ENCODE measurements at places on chromosomes 12 and 14. TPM values are rescaled to one million over a fixed set of nuclear protein-coding genes. Genes with fewer than 3 reads are reported as not detected.

The APOF gene
- total RNA-seq = 211 TPM

The CAMKK2 gene
- 30.6 TPM for total RNA-seq

The CIROP gene
- not detected for total RNA-seq

The TBX5 gene
- not detected for total RNA-seq

The STAB2 gene
- total RNA-seq = 22.4 TPM

The ACSS3 gene
- 39.7 TPM for total RNA-seq

The ESR2 gene
- not detected for total RNA-seq

DNA sequence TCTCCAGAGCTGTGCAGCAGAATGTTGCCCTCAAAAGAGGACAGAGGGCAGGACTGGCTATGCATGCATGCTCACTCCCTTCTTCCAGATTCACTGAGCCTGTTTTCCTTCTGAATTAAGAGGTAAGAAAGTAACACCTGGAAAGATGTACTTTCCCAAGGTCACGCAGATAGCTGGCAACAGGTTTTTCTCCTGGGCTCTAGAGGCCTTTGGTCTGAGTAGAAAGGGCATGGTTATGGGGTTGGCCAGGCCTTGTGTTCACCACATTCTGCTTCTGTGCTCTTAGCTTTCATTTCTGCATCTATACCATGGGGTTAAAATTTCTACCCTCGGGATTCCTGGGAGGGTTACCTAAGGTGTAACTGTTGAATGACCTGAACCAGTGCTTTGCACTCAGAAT lies 57.5 kb downstream of the RASSF3 start:
- no peaks in the 10 kb centered on the region for H3K27me3 ChIP-seq
- DNase-seq = no peak

GRCh38 chr14:99253890-99254289 lies 18.1 kb downstream of the BCL11B start:
- no peak for DNase-seq
- H3K4me1 ChIP-seq = no peaks in the 10 kb centered on the region
- H3K27ac ChIP-seq = no peak overlapping the region
- no peaks in the 10 kb centered on the region for H3K36me3 ChIP-seq

DNA sequence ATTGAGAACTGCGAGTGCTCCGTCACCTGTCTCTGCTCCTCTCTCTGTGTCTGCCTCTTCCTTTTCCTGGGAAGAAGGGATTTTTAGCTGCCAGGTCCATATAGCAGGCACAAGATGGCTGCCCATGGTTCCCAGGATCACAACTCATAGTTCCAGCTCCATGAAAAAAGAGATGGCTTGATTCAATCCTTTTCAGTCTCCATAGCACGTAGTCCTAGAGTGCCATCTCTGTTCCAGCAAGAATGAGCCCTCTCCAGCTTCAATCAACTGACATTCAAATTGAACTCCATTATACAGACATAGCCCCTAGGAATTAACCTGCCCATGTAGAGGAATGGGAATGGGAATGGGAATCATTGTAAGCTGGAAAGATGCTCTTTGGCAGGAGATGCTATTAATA lies 34.7 kb upstream of the RTRAF start:
- H3K4me3 ChIP-seq = no peak overlapping the region
- H3K36me3 ChIP-seq = no peaks in the 10 kb centered on the region
- H3K4me1 ChIP-seq = no peaks in the 10 kb centered on the region
- no peak overlapping the region for H3K27ac ChIP-seq
- DNase-seq = no peak
- H3K27me3 ChIP-seq = no peaks in the 10 kb centered on the region

GRCh38 chr12:121819212-121819949 lies 15.6 kb downstream of the SETD1B start:
- DNase-seq = no peak
- no peak overlapping the region for H3K4me3 ChIP-seq
- no peak overlapping the region for H3K27ac ChIP-seq
- peaks cover 93% of the 10 kb centered on the region for H3K36me3 ChIP-seq
- H3K4me1 ChIP-seq = no peaks in the 10 kb centered on the region
- no peaks in the 10 kb centered on the region for H3K27me3 ChIP-seq

GRCh38 chr12:88698471-88698870 lies 118.2 kb upstream of the KITLG start:
- no peaks in the 10 kb centered on the region for H3K4me1 ChIP-seq
- DNase-seq = no peak
- no peak overlapping the region for H3K4me3 ChIP-seq
- no peak overlapping the region for H3K27ac ChIP-seq
- H3K36me3 ChIP-seq = no peaks in the 10 kb centered on the region

- peak overlapping the region; percentile 68 for H3K27ac ChIP-seq
- no peaks in the 10 kb centered on the region for H3K4me1 ChIP-seq
- no peaks in the 10 kb centered on the region for H3K27me3 ChIP-seq
- H3K4me3 ChIP-seq = peak overlapping the region; percentile 53
These were observed 1.3 kb upstream of the TEDC1 start for GRCh38 chr14:105489542-105490266.

GRCh38 chr12:42887657-42888056 lies 298.1 kb upstream of the PRICKLE1 start:
- no peak for DNase-seq
- H3K4me1 ChIP-seq = no peaks in the 10 kb centered on the region
- H3K36me3 ChIP-seq = no peaks in the 10 kb centered on the region
- H3K4me3 ChIP-seq = no peak overlapping the region
- H3K27me3 ChIP-seq = no peaks in the 10 kb centered on the region
- no peak overlapping the region for H3K27ac ChIP-seq

GRCh38 chr12:27595231-27595642 lies 71.2 kb downstream of the PPFIBP1 start:
- DNase-seq = no peak
- no peak overlapping the region for H3K4me3 ChIP-seq
- no peaks in the 10 kb centered on the region for H3K27me3 ChIP-seq
- no peaks in the 10 kb centered on the region for H3K36me3 ChIP-seq

GRCh38 chr12:4496145-4496838 lies 42.4 kb upstream of the RAD51AP1 start:
- no peak for DNase-seq
- no peaks in the 10 kb centered on the region for H3K4me1 ChIP-seq
- H3K36me3 ChIP-seq = peaks cover 8% of the 10 kb centered on the region
- no peak overlapping the region for H3K27ac ChIP-seq
- no peak overlapping the region for H3K4me3 ChIP-seq

DNA sequence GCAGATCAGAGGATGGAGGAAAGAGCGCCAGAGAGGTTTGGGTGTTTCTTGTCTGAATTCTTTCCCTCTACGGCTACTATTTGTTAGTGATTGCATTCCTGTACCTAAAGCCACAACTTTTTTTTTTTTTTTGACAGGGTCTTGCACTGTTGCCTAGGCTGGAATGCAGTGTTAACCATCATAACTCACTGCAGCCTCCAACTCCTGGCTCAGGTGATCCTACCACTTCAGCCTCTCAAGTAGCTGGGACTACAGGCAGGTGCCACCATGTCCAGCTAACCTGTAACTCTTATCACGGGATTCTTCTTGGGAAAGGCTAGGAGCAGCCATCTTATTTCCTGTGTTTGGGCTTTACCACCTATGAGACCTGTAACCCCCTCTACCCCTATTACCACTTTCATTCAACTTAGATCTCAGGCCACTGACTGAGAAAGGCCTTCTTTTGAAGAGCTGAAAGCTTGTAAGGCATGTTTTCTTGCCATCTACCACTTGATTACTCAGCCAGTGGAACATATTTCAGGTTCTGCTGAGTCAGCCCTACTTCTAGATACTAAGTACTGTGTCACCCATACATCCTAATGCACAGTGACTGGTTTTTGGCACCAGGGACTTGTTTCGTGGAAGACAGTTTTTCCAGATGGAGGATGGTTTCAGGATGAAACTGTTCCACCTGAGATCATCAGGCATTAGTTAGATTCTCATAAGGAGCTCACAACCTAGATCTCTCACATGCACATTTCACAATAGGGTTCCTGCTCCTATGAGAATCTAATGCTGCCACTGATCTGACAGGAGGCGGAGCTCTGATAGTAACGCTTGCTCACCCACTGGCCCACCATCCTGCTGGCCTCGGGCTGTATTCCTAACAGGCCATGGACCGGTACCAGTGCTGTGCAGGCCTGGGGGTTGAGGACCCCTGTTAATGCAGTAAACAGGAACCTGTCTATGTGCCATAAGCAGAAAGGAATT lies 6.9 kb downstream of the VEZT start:
- H3K27me3 ChIP-seq = no peaks in the 10 kb centered on the region
- no peaks in the 10 kb centered on the region for H3K36me3 ChIP-seq
- no peak overlapping the region for H3K27ac ChIP-seq
- H3K4me1 ChIP-seq = no peaks in the 10 kb centered on the region
- no peak for DNase-seq
- H3K4me3 ChIP-seq = no peak overlapping the region

- no peaks in the 10 kb centered on the region for H3K27me3 ChIP-seq
- no peak overlapping the region for H3K27ac ChIP-seq
- no peak for DNase-seq
- no peaks in the 10 kb centered on the region for H3K36me3 ChIP-seq
- H3K4me3 ChIP-seq = no peak overlapping the region
- H3K4me1 ChIP-seq = no peaks in the 10 kb centered on the region
These were observed 18.8 kb downstream of the TNFAIP2 start for GRCh38 chr14:103142026-103142425.

DNA sequence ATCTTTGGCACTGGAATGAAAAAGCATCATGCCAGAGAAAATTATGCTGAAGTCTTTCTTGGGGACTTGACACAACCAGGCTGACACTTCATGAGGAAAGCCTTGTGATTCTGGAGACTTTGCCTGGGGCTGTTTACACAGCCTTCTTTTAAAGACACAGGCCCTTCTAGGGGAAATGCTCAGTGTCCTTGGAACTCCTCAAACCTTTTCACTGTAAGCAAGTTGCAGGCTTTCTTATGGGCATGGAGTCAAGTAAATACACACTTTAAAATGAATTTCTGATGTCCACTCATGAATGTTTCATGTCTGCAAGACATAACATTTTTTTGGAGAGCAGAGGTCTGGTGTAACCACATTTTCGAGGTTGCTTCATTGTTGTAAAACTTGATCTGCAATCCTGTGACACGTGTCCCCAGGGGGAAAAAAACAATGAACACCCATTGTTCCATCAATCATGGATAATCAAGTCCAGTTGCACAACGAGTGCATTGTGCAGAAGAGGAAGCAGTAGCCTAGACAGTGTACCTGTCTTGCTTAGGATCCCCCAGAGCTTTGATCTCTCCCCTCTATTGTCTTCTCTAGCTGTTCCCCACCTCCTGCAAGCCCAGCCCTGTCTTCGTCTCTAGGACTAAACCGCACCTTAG lies 155.1 kb upstream of the PRICKLE1 start:
- no peak overlapping the region for H3K4me3 ChIP-seq
- no peaks in the 10 kb centered on the region for H3K36me3 ChIP-seq
- no peaks in the 10 kb centered on the region for H3K27me3 ChIP-seq
- H3K27ac ChIP-seq = no peak overlapping the region
- no peaks in the 10 kb centered on the region for H3K4me1 ChIP-seq
- no peak for DNase-seq

DNA sequence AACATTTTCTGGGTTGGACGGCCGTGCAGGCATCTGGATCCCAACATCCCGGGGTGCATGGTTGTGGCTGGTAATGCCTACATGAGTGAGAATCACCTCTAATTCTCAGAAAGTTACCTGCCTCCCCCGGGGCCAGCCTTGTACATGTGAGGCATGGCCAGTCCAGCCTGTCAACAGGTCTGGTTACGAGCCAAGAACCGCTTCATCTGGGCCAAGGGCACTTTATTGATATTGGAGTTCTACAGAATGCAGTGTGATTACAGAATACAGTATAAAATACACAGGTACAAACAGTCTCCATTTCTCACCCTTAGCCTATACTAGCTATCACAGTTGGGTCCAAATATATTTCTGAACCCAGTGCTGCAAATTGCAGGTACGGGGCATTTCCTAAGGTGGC lies 84.9 kb upstream of the EVL start:
- no peak overlapping the region for H3K4me3 ChIP-seq
- no peaks in the 10 kb centered on the region for H3K36me3 ChIP-seq
- no peak overlapping the region for H3K27ac ChIP-seq
- no peaks in the 10 kb centered on the region for H3K27me3 ChIP-seq

DNA sequence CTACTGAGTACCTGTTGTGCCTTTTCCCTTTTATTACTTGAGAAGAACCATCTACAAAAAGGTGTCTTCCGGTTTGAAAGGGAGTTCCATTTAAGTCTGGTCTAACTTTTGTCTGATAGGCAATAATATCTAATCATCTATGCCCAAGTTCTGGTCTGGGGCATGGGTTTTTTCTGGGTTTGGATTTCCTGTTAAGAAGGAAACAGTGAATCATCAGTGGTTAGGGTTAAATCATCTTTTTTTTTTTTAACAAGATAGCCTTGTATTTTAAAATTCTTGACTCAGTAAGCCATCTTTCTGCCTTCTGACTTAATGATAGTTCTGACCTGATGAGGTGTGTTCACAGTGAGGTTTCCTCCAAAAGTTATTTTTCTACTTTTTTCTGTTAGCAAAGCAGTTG lies 29.3 kb upstream of the CPNE8 start:
- no peak overlapping the region for H3K27ac ChIP-seq
- no peaks in the 10 kb centered on the region for H3K4me1 ChIP-seq
- no peaks in the 10 kb centered on the region for H3K27me3 ChIP-seq
- H3K4me3 ChIP-seq = no peak overlapping the region

- DNase-seq = no peak
- H3K36me3 ChIP-seq = no peaks in the 10 kb centered on the region
- H3K27ac ChIP-seq = no peak overlapping the region
- no peaks in the 10 kb centered on the region for H3K27me3 ChIP-seq
- H3K4me1 ChIP-seq = no peaks in the 10 kb centered on the region
These were observed 26.8 kb upstream of the CEBPE start for GRCh38 chr14:23145794-23146350.

DNA sequence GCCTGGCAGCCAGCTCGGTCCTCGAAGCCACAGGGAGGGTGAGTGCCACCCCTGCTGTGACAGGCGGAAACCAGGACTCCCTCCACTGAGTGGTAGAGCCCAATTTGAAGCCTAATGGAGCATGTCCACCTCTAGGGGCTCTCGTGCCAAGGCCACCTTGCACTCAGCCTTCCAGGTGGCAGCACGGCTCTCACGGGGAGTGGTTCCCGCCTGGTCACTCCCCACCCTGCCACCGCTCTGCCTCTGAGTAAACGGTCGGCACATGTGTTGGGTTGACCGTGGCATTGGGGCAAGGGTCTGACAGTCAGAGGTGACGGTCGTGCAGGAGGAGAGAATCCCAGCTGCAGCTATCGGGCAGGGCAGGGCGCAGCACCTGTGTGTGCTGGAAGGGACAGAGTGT lies 34.8 kb downstream of the IL31 start:
- no peak overlapping the region for H3K4me3 ChIP-seq
- no peak overlapping the region for H3K27ac ChIP-seq
- peaks cover 28% of the 10 kb centered on the region for H3K36me3 ChIP-seq
- H3K4me1 ChIP-seq = no peaks in the 10 kb centered on the region

GRCh38 chr12:1044696-1045095 lies 53.7 kb downstream of the ERC1 start:
- no peak overlapping the region for H3K4me3 ChIP-seq
- no peaks in the 10 kb centered on the region for H3K36me3 ChIP-seq
- DNase-seq = no peak
- no peak overlapping the region for H3K27ac ChIP-seq

DNA sequence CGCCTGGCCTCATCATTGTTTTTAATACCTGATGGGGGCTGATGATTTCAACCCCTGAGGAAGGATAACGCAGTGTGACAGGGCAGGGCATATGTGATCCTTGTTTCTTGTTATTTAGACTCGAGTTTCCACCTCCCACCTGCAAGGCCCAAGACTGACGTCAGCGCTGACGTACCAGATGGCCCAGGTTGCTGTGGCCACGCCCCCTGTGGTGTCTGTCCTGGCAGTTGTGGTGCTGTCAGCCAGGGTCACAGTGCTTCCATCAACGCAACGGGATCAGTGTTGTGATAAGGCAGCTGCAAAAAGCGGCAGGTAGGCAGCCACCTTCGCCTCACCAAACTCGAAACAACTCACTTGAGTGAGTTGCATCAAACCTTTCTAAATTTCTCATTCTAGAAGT lies 18.4 kb downstream of the DDX51 start:
- H3K4me1 ChIP-seq = no peaks in the 10 kb centered on the region
- peaks cover 42% of the 10 kb centered on the region for H3K36me3 ChIP-seq
- DNase-seq = no peak
- H3K27me3 ChIP-seq = no peaks in the 10 kb centered on the region
- H3K27ac ChIP-seq = no peak overlapping the region
- H3K4me3 ChIP-seq = no peak overlapping the region

Data from right lobe of liver (tissue), 6 donors.